ENCODE measurements at places on chromosomes 16 and 17. TPM values are rescaled to one million over a fixed set of nuclear protein-coding genes. Genes with fewer than 3 reads are reported as not detected.

The TNFRSF17 gene
- total RNA-seq, result not detected

The DOC2A gene
- total RNA-seq, result 5.7 TPM

The C16orf96 gene
- 0.30 TPM for total RNA-seq

The ATP6V0A1 gene
- total RNA-seq, result 59.4 TPM

The IL21R gene
- total RNA-seq, result 0.55 TPM

The NGFR gene
- total RNA-seq, result 322 TPM

Data from neural crest cell (in vitro differentiated cells).